Stimulated activated CD8-positive, alpha-beta memory T cell treated with anti-CD3 and anti-CD28 coated beads, Interleukin-7, amount 100 ng/mL, for 1 hour (primary cell): ENCODE measurements at places on chromosomes 6 and 20.

- DNase-seq: no peak
These were observed 1.9 kb downstream of the DHX16 start for GRCh38 chr6:30670760-30671527.

- DNase-seq: no peak
These were observed 437.6 kb upstream of the RNF217 start for GRCh38 chr6:124524491-124525200.

GRCh38 chr6:148761527-148762011 is 14.7 kb downstream of the UST start:
- no peak for DNase-seq

DNA sequence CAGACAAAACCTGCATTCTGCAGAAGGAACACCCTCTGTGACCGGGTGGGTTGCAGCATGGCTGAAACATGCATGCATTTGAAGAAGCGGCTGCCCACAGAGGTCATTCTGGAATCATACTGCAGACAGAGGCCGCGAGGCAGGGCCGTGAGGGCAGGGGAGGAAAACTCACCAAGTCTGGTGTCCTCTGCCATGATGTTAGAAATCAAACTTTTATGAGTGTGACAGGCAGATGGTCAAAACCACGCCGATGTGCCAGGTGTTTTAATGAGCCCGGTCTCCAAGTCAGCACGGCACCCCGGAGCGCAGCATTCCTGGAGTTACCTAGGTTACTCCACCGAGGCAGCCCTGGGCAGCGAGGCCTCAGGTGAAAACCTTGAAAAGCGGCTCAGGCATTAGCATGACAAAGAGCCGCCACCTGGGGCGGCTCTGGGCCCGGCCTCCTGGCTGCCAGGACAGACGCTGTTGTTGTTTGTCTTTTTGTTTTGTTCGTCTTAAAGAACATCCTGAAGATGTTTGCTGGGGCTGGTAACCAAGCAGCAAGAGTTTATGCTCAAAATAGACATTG is 255.6 kb downstream of the ERMARD start:
- DNase-seq: no peak

- DNase-seq: no peak
These were observed 1090.7 kb downstream of the KIF16B start for GRCh38 chr20:15482525-15482924.

- DNase-seq: peak; percentile 32
These were observed at the start of gene SNX9 for GRCh38 chr6:157823001-157823527. Gene SNX9 (plus strand): TSS chr6:157823246. CDS start chr6:157823435, 189 bp downstream.

DNA sequence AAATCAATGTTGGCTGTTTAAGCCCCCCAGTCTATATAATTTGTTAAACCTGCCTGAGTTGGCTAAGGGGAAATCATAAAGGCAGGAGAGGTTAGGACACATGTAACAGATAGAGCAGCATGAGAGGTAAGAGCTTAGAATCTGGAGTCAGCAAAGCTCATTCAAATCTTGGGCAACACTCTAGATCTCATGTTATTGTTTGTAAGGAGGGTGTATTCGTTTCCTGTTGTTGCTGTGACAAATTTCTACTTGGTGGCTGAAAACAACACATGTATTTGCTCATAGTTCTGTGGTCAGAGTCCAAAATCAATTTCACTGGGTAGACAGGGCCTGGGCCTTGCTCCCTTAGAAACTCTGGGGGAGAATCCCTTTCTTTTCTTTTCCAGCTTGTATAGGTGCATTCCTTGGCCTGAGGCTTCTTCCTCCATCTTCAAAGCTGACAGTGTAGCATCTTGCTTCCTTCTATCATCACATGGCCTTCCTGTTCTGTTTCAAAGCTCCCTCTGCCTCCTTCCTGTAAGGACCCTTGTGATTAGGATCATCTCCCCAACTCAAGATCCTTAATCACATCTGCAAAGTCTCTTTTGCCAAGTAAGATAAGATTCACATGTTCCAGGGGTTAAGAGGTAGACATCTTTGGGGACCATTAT is 4.4 kb downstream of the LY86 start:
- no peak for DNase-seq

DNA sequence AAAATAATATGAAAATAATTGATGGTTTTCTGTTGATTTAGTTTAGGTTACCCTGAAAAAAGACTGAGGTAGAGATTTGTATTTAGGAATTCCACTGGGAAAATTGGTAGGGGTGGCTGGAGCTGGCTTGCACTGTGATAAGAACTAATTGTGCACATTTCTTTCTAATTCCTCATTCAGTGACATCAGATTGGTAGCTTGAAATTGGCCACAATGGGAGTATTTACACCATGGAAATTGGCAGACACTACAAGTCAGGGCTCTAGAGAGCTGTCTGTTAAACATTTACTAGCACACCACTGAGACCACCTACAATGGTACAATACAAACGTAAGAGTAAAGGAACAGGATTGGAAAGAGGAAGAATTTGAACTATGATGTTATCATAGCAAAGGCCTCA is 52.0 kb upstream of the ISM1 start:
- no peak for DNase-seq
